T-helper 9 cell (primary cell): ENCODE measurements at places on chromosomes 7 and 10.

GRCh38 chr7:41328544-41328943 lies 374.3 kb downstream of the INHBA start:
- no peak for DNase-seq

- no peak for DNase-seq
Measured at GRCh38 chr10:84160663-84161362, 12.8 kb upstream of the GPR15LG start.

DNA sequence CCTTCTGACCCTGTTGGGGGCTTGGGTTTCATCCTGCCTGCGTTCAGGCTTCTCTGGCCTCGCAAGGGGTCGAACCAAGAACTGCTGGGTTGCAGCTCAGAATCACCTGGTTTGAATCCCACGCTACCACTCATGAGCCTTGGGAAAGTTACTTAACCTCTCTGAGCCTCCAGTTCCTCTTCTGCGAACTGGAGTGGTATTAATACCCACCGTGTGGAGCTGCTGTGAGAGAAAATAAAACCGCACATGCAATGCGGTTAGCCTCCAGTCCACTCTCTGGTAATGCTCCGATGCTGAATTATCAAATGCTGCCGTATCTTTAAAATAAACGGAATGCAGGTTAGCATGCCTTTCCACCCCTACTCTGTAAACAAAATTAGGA lies 171.9 kb downstream of the ARHGAP12 start:
- DNase-seq = no peak

GRCh38 chr7:26584326-26584725 lies 280.1 kb downstream of the SKAP2 start:
- no peak for DNase-seq

- DNase-seq = peak; percentile 31
Measured at GRCh38 chr7:138875794-138876193, 77.8 kb upstream of the ATP6V0A4 start.

DNA sequence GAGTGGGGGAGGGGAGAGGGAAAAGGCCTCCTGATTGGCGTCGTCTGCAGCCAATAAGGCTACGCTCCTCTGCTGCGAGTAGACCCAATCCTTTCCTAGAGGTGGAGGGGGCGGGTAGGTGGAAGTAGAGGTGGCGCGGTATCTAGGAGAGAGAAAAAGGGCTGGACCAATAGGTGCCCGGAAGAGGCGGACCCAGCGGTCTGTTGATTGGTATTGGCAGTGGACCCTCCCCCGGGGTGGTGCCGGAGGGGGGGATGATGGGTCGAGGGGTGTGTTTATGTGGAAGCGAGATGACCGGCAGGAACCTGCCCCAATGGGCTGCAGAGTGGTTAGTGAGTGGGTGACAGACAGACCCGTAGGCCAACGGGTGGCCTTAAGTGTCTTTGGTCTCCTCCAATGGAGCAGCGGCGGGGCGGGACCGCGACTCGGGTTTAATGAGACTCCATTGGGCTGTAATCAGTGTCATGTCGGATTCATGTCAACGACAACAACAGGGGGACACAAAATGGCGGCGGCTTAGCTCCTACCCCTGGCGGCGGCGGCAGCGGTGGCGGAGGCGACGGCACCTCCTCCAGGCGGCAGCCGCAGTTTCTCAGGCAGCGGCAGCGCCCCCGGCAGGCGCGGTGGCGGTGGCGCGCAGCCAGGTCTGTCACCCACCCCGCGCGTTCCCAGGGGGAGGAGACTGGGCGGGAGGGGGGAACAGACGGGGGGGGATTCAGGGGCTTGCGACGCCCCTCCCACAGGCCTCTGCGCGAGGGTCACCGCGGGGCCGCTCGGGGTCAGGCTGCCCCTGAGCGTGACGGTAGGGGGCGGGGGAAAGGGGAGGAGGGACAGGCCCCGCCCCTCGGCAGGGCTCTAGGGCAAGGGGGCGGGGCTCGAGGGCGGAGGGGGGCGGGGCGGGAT lies at the start of gene KAT6B:
Gene KAT6B (plus strand): TSS at position 459 of the 903 bp plus-strand sequence. CDS start 16,258 bp downstream, outside the sequence.
- DNase-seq = peak; percentile 99

DNA sequence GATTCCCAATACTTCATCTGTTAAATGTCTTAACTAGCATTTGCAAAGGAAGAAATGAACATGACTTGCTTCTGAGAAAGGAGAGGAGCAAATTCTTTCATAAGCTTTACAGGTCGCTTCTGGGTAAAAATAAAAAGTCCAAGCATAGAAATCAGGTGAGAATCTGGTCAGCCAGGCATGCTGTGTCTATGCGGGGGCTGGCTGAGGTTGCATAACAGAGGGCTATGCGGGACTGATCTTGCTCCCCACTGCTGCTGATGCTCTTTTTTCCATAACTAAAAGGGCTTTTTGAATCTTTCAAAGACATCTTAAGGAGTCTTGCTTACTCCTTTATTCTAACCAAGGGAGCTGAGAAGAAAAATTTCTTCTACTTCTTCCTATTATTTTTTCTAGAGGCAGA lies 92.7 kb upstream of the FGFR2 start:
- DNase-seq = no peak

- no peak for DNase-seq
Measured at GRCh38 chr10:116715839-116716377, 26.5 kb downstream of the HSPA12A start.

GRCh38 chr7:86975449-86975848 lies 84.0 kb downstream of the ELAPOR2 start:
- DNase-seq = no peak

GRCh38 chr10:112811741-112812551 lies 138.1 kb upstream of the TCF7L2 start:
- no peak for DNase-seq

DNA sequence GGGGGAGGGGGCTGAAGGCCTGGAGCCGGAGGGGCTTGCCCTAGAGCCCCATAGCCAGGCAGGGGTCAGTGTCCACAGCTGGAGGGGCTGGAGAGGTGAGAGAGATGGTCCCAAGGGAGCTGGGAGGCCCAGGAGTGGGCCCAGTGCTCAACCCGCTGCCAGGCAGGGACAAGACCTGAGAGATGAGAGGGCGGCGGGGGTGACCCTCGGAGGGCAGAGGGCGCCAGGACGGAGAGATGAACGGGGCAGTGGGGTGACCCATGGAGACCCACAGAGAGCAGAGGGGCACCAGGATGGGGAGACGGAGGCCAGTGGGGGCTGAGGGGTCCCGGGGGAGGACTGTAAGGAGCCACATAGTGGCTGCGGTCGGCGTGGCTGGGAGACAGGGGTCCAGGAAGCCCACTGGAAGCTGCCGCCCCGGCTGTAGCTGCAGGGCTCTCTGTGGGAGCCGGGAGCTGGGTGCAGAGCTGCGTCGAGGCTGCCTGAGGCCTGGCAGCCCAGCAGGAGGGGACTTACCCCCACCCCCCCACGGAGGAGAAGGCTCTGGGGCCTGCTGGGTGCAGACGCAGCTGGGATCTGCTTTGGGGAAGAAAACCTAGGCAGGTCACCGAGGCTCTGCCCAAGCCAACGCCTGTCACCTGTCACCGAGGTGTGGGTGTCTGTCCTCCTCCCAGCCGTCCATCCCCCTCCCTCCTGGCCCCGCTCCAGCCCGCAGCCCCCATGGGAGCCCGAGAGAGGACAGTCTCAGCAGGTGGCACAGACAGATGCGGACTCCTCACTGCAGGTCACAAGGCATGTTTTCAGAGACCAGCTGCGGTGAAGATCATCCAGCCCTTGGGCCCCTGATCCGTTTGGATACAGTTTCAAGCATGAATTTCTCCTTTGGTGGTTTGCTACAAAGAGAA lies 25.1 kb downstream of the PWWP2B start:
- DNase-seq = no peak

GRCh38 chr10:62511656-62512055 lies 137.5 kb downstream of the ZNF365 start:
- no peak for DNase-seq

DNA sequence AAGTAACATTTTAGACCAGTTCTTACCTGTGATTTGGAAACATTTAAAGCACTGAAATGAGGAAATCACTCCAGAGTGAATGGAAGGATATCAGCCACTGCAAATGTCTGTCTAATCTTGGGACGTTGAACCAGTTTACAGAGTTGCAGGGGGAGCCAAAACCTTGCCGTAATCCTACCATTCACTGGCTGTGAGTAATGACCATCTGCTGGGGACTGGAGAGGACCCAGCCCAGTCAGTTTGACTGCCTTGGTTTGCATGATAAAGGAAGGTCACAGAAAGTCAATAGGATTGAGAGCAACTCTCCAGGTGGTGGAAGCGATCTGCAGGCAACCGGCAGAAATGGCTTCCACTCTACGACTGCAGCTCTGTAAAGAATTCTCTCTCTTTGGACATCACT lies 167.2 kb downstream of the AKR1D1 start:
- DNase-seq = no peak

- no peak for DNase-seq
Measured at GRCh38 chr10:31536302-31536701, 217.3 kb downstream of the ZEB1 start.

- DNase-seq = no peak
Measured at GRCh38 chr10:75565286-75566251, 134.1 kb downstream of the LRMDA start.

GRCh38 chr7:33762911-33763306 lies 142.4 kb upstream of the BMPER start:
- DNase-seq = no peak

- no peak for DNase-seq
Measured at GRCh38 chr10:52779541-52780390, 7.2 kb upstream of the MBL2 start.

- DNase-seq = no peak
Measured at GRCh38 chr10:3272300-3272699, 99.7 kb upstream of the PITRM1 start.

DNA sequence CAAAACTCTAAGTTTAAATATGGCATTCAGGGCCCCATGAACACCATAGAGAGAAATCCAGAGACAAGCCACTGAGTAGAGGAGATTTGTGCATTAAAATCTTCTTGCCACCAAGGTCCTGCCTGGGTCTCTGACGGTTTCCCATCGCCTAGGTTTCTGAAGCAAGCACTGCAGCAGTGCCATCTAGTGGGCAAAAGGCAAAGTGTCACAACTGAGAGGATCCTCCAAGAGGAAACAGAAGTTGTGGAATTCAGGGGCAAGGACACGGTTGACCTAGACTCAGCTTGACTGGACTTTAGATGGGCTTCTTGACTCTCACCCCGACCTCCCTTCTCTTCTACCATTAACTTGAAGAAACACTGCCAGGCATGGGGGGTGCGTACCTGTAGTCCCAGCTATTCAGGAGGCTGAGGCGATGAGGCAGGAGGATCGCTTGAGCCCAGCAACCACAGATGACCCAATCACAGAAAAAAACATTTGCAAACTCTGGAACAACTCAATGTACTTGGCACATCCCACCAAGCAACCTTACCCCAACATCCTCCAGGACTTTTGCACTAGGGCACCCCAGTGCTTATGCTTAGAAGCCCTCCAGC lies 604.1 kb downstream of the GALNT17 start:
- peak; percentile 22 for DNase-seq

GRCh38 chr10:34731885-34732701 lies 83.0 kb downstream of the PARD3 start:
- DNase-seq = no peak

DNA sequence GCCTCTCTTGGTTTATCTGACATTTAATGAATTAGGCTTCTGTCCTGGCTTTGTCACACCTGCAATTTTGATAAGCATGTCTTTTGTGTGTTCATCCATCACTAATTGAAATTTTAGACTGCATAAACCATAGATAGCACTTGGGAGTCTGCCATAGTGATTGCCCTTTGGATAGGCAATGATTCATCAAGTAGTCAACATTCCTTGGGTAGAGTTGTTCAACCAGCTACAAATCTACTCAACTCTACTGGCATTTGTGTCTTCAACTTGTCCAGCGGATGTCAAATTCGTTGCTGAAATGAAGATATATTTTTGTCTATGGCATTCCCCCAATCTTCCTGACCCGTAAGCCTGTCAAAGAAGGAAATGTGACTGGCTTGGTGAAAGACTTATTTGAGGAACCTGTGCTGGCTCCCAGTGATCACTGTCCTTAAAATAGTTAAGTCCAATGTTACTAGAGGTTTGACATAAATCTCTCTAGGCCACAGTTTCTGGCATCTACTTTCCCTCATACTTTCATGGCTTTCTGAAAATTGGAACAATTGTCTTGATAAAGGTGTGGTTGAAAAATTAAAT lies 33.7 kb upstream of the CREB5 start:
- no peak for DNase-seq

DNA sequence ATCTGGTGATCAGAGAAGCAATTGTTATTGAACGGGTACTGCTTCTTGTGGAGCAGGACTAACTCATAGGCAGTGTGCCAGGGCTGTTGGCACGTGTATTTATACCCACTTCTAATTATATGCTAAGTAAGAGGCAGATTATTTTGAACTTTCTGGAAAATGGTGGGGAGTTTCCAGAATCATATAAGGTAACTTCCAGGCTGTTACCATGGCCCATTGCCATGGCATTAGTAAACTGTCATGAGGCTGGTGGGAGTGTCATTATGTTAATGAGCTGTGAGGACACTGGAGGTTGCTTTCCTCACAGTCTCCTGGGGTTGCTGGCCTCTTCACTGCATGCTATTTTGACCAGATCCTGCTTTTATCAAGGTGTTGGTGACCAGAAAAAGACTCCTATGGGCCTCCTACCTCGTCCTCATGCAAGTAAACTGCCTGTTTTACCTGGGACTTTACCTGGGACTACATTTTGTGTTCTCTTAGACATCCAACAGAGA lies 122.6 kb downstream of the KCND2 start:
- DNase-seq = no peak

GRCh38 chr7:41915871-41916270 lies 213.0 kb upstream of the INHBA start:
- DNase-seq = no peak

GRCh38 chr7:135801045-135801693 lies 52.6 kb upstream of the FAM180A start:
- no peak for DNase-seq

- no peak for DNase-seq
Measured at GRCh38 chr7:77783111-77783510, 15.1 kb downstream of the TMEM60 start.

GRCh38 chr7:7756577-7756976 lies 38.2 kb upstream of the RPA3 start:
- no peak for DNase-seq

DNA sequence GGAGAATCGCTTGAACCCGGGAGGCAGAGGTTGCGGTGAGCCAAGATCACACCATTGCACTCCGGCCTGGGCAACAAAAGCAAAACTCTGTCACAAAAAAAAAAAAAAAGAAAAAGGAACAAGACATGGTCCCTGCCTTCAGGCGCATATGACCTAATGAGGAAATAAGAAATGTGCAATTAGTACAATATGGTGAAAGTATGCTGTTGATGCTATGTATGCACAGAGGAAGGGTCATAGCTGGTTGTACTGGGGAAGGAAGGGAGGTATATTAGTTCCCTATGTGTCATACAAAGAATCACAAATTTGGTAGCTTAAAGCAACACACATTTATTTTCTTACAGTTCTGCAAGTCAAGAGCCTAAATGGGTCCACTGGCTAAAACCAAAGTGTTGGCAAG lies 97.8 kb upstream of the MPP7 start:
- no peak for DNase-seq

DNA sequence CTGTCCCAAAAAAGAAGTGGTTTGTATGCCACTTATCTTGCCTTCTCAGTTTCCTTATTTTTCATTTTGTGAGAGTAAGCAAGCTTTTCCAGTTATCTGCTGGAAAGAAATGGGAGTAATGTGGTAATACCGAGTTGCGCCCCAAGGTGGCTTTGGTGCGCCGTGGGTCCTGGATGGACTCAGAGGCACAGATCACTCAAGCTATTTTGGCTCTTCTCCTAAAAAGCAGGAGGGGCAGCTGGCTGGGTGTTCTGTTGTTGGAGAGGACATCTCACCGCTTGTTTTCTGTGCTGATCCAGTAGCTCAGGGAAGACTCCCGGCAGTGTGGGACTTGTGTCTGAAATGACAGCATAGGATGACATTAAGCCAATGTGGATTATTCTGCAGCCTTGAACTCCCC lies 16.4 kb downstream of the PRKRIP1 start:
- DNase-seq = peak; percentile 40
